Inflammatory macrophage treated with lipopolysaccharide for 4 hours (primary cell): ENCODE measurements at places on chromosomes 7 and 10.

- DNase-seq: no peak
Measured at GRCh38 chr10:84583501-84583900, 255.1 kb downstream of the CCSER2 start.

DNA sequence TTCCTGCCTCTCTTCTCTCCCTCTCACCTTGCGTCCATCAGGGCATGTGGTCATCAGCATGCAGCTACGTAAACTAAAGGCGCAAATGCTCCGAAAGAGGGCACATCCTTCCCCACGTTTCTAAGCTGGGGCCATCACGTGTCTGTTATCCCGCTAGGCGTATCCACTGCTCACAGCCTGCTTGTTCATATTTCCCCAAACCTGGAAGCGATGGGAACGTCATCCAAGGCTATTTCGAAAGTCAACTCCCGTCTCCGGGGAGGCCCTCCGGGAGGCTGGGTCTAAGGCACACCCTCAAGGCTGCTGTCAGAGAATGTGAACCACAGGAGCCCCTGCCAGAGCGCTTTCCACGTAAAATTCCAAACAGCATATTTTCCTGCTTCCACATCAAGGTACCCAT lies 199.2 kb downstream of the DIP2C start:
- no peak for DNase-seq

- no peak for DNase-seq
Measured at GRCh38 chr7:20749906-20750305, 36.8 kb downstream of the SP8 start.

DNA sequence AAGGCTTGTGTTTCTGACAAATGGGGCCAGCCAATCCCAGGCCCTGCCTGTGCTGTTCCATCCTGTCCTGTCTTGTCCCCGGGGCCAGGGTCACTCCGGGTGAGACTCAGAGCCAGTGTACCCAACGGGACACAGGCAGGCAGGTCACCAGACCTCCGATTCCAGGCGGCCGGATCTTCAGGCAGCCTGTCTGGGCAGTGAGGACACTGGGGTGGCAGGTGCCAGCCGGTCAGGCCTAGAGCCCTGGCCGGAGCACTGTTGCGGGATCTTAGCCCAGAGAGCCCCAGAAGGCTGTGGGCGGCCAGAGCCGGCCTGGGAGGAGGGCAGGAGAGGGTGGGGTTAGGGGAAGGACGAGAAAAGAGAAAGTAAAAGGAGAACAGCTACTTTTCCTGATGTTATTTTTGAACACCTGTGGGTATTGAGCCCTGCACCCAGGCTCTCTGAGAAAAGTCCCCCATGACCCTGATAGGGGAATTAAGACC lies 134.3 kb upstream of the TNRC18 start:
- peak; percentile 77 for DNase-seq

DNA sequence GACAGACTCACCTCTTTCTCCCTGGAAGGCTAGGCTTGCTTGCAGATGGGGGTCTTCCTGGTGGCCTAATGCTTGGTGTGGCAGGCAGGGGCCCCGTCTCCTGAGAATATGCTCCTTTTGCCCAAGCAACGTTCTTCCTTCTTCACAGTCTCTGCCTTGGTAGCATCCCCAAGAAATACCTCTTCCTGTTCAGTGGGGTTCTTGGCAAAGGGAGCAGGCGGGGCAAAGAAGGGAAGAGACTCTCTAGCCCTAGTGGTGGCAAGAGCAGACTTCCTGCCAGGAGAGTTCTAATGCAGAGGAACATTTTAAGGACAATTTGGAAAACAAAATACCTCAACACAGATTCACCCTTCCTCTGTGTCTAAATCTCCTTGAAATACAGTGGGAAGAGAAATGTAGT lies at the start of gene CLEC5A:
Gene CLEC5A, minus strand, starts transcription at position 179 of the 400 bp plus-strand sequence. CDS start 682 bp downstream, outside the sequence.
- peak; percentile 68 for DNase-seq

DNA sequence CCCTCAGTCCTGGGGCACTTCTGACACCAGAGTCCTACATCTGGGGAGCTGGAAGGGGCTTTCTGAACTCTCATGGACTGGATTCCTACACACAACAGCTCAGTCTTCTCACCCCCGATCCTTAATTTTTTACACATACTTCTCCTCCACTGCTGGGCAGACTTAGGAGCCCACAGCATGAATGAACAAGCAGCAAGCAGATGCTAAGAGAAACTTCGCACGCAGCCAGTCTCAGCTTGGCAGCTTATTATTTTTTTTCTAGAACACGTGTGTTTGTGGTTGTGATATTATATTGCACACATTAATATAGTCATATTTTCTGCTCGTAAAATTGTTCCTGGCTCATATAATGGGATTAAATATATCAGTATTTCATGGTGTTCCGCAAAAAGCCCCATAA lies 50.9 kb upstream of the LOXL4 start:
- no peak for DNase-seq

DNA sequence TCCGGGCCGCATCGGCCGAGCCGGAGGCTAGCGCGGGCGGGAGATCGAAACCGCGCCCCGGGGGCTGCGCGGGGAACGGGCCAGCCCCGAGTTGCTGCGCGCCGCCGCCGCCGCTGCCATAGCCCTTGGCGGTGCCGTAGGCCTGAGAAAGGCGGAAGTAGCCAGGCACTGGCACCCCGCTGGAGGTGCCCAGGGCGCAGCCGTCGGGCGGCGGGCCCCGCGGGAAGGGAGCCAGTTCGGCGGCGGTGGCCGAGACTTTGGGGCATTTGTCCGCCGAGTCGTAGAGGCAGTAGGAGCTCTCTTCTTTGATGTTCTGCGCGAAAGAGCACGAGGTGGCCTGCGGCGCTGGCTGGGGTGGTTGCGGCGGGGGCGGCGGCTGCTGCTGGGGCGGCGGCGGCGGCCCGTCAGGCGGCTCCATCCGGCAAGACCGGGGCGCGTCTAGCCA lies 587 bp downstream of the HOXA10 start:
- DNase-seq: peak; percentile 63

DNA sequence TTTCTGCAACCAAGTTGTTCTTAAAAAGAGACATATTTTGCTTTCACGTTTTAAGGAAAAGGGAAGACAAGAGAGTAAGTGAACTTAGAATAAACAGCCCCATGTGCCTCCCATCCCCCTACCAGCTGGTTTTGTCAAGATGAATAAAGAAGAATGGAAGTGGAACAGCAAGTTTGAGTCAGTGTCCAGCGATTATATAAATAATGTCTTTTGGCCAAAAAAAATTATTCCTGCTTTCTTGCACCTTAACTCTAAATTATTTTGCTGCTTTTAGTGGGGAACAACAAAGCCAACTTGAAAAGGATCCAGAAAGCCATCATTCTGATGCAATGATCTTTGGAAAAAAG lies 82.4 kb upstream of the TRIL start:
- DNase-seq: no peak
